CD4-positive, alpha-beta T cell treated with Interleukin-21 for 1 hour (primary cell): ENCODE measurements at places on chromosomes 16 and 17.

GRCh38 chr16:66858740-66859396 is 14.7 kb downstream of the CA7 start:
- no peak for DNase-seq

DNA sequence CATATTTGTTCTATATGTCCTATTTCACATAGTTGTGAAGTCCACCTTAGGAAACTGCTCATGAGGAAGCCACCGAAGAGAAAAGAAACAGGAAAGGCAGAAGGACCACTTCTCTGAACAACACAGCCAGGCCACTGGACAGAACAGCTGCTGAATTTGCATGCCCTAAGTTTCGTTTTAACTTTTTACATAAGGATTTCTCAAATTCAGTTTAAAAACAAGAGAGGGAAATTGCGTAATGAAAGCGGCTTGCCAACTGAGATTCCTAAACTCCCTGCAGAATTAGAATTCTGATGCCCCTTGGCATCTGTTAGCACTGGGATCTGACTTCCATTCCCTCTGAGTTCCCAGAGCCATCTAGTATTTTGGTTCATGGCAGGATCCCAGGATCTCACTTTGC is 5.0 kb upstream of the CCL8 start:
- DNase-seq, result no peak

GRCh38 chr17:58813712-58814111 is 58.1 kb downstream of the PPM1E start:
- DNase-seq, result no peak

DNA sequence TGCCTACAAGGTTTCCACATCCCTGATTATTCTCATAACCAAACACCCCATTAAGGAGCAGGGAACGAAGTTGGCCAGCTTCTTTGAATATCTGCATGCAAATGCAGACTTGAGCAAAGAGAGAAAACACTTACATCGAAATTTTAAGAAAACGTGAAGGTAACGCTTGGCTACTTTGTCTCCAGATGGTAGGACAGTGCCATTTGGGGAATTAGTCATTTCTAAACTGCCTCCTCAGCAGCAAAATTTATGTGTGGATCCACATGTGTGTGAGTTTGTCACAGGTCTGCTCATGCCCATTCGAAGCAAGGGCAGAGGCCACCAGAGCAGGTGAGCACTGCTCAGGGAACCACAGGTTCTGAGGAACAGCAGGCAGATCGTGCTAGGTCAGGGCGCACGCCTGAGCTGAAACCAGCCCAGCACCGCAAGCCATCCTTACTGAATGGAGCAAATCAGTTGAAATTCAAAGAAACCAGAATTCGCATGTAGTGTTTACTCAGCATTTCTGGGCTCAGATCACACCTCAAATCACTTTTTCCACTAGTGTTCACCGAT is 80.1 kb downstream of the SOCS1 start:
- no peak for DNase-seq

GRCh38 chr16:3938843-3939624 is 58.5 kb upstream of the CREBBP start:
- DNase-seq, result peak; percentile 63

DNA sequence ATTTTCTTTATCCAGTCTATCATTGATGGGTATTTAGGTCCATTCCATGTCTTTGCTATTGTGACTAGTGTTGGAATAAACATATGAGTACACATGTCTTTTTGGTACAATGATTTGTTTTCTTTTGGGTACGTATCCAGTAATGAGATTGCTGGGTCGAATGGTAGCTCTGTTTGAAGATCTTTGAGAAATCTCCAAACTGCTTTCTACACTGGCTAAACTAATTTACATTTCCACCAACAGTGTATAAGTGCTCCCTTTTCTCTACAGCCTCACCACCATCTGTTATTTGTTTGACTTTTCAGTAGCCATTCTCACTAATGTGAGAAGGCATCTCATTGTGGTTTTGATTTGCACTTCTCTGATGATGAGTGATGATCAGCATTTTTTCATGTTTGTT is 103.7 kb downstream of the GOSR1 start:
- DNase-seq, result no peak

GRCh38 chr17:78979780-78980623 is at the start of gene LGALS3BP:
Gene LGALS3BP, minus strand, starts transcription at chr17:78979923. Its CDS starts 2,732 bp downstream, at chr17:78977191.
- DNase-seq, result peak; percentile 36

DNA sequence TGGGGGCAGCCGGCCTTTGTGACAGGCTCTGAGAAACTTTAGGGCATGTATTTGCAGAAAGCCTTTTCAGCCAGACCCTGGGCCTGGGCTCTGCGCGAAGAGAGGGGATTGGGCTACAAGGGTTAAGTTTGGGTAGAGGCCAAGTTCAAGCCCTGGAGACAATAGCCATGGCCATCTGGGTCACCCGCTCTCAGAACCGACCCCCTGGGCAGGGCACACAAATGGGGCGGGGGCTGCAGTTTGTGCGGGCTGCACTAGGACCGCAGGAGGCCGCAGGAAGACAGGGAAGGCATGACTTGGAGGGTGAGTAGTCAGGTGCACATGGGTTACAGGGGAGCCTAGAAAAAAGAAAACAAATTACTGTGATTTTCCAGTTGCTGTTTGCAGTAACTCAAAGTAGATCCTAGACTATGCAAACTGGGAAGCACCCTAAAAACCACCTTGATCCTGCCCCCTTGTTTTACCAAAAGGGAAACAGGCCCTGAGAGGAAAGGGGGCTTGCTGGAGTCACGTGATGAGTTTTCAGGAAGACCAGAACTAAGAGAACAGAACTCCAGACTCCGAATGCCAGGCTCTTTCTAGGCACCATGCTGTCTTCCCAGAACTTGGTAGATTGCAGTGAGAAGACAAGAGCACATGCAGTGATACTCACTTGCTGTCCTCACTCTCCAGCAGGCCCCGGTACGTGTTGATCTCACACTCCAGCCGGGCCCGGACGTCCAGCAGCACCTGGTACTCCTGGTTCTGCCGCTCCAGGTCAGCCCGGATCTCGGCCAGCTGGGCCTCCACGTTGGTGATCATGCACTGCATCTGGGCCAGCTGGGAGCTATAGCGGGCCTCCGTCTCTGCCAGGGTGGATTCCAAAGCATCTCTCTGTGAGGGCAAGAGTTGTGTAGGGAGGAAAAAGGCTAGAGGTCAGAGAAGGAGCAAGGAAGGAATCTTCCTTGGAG is 3.8 kb downstream of the KRT35 start:
- DNase-seq, result no peak

DNA sequence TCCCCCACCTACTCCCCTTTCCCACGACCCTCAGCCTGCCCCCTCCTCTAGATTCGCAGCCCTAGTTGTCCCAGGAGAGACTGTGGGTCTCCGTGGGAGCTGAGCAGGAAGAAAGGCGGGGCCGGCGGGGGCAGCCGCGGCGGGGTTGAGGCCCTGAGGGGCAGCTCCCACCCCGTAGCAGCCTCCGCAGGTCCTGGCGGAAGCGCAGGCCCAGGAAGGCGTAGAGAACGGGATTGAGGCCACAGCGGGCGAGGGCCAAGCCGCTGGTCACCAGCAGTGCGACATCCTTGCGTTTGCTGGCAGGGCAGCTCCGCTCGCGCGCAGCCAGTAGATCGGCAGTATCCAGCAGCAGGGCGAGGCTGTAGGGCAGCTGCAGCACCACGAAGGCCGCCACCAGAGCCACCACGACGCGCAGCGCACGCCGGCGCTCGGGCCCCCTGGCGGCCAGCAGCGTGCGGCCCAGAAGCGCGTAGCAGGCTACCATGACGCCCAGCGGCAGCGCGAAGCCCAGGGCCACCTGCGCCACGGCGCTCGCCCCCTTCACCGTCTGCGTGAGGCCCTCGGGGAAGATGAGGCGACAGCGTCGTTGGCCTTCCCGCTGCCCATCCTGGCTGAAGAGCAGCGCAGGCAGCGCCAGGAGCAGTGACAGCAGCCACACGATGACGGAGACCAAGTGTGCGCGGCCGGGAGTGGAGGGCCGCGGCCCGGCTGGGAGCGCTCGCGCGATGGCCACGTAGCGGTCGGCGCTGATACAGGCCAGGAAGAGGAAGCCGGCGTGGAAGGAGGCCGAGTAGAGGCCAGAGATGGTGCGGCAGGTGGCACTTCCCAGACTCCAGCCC is 1.9 kb downstream of the CCR10 start:
- peak; percentile 81 for DNase-seq

DNA sequence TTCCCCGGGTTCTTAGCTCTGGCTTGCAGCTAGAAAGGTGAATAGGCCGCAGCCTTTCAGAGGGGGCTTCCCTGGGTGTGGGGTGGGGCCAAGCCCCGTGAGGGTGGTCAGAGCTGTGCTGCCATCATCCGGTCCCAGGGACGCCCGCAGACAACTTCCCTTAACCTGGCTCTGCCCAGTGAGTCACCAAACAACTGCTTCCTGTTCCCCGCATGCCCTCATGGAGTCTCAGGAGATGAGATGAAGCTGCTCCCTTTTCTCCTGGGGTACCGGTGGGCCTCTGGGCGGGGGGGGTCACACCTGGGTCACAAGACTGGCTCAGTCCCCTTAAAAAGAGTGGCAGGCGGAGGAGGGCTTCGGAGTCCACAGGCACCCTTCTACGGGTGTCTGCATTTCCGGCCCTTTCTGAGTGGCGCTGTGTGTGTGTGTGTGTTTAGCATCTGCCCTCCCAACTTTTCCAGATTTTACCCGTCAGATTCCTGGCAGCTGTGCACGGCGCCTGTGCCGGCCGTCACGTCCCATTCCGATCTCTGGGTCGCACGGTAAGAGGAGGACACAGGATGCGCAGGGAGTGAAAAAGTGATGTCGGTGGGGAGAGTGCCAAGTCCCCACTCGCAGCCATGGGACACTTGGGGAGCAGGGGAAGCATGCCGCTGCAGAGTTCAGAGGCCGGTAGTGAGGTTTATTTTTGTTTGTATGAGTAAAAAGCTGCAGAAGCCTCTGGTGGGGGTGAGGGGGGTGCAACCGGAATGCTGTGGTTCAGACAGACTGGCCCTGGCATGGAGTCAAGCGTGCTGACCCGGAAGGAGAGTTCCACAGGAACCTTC is 16.8 kb downstream of the HIC1 start:
- no peak for DNase-seq

DNA sequence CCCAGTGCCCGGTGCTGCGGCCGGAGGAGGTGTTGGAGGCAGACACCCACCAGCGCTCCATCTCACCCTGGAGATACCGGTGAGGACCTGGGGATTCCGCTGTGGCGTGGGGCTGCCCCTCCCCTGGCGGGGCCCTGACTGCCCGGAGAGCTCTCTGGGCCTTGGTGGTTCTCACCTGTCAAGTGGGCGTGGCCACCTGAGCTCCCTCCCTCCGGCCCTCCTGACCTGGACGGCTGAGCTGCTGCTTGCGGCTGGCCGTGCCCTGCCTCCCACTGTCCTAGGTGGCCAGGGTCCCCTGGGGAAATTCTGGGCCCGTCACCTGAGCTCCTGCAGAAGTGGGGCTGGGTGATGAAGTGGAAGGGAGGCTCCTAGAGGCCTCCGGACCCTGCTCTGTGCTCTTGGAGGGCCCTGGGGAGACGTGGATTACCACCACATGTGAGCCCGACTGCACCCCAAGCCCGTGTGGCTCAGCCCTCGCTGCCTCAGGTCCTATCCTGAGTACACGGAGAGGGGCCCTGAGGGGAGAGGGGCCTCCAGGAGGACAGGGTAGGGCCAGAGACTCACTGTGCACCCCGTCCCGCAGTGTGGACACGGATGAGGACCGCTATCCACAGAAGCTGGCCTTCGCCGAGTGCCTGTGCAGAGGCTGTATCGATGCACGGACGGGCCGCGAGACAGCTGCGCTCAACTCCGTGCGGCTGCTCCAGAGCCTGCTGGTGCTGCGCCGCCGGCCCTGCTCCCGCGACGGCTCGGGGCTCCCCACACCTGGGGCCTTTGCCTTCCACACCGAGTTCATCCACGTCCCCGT is 1.1 kb downstream of the IL17C start:
- DNase-seq, result no peak

DNA sequence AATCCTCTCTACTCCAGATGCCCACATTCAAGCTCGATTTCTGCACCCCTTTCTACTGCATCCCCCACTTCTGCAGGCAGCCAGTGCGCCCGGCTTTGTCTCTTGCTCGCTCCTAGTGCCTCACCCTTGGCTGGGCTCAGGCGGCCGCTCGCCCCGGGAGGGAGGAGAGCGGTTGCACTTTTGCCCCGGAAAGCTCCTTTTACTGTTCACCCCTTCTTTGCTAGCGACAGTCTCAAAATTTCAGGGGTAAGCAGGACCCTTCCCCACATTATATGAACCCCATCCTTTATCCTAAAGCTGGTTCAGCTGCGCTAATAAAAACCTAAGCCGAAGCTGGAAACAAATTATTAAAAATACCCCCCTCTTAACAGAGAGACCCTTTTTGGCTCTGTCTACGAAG is 1.0 kb downstream of the HOXB5 start:
- no peak for DNase-seq

DNA sequence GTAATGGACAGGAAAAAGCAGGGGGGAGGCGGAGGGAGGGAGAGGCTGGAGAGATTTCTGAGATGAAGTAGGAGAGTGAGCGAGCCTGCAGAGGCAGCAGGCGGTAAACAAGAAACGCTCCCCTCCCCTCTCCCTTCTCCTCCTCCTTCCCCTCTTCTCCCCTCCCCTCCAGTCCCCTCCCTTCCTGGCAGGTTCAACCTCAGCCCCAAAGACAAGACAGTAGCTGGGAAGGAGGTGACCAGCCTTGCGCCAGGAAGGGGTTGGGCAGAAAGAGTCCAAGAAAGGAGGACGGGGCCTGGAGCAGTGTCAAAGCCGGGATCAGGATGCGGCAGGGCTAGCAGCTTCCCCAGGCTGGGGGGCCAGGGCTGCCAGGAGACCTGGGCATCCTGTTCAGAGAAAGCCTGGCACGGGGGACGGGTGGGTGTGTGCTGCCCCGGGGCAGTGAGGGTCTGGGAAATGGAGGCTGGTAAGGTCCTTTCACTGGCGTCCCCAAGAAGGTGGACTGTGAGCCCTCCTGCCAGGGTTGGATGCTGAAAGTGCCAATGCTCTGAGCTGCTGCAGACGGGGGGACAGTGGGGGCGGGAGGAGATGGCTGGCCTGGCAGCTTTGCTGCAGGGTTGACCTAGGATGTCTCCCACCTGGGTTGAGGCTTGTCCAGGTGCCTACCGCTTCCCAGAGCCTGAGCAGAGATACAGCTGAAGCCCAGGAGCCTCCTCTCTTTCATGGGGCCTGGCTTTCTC is 261.6 kb upstream of the TNRC6C start:
- no peak for DNase-seq

GRCh38 chr16:6993544-6993943 is 339.1 kb upstream of the RBFOX1 start:
- DNase-seq, result no peak

DNA sequence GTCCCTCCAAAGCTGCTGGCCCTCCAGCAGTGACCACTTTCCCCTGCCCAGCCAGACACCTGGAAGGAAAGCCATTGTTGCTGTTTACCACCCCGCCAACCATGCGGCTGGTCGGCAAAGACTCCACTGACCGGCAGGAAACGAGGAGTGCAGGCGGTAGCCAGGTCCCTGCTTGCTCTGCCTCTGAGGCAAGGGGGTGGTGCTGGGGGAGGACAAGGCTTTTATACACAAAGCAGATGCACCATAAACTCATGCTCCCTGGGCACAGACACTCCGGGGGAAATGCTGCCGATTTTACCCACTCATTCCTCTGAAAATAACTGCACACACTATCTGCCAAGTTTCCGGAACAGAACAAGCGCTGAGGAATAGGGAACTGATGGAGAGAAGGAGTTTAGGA is 62.8 kb upstream of the GRIN2A start:
- DNase-seq, result no peak
